Effector memory CD4-positive, alpha-beta T cell (primary cell): ENCODE measurements at places on chromosomes 5 and 9.

GRCh38 chr9:136082496-136083361, 12.4 kb downstream of the NACC2 start:
- H3K36me3 ChIP-seq = no peaks in the 10 kb centered on the region
- no peak overlapping the region for H3K27ac ChIP-seq
- no peak overlapping the region for H3K4me3 ChIP-seq
- peaks cover 2% of the 10 kb centered on the region for H3K4me1 ChIP-seq

GRCh38 chr9:125774106-125774505, 26.9 kb downstream of the PBX3 start:
- no peaks in the 10 kb centered on the region for H3K4me1 ChIP-seq
- no peak overlapping the region for H3K27ac ChIP-seq
- H3K36me3 ChIP-seq = no peaks in the 10 kb centered on the region

DNA sequence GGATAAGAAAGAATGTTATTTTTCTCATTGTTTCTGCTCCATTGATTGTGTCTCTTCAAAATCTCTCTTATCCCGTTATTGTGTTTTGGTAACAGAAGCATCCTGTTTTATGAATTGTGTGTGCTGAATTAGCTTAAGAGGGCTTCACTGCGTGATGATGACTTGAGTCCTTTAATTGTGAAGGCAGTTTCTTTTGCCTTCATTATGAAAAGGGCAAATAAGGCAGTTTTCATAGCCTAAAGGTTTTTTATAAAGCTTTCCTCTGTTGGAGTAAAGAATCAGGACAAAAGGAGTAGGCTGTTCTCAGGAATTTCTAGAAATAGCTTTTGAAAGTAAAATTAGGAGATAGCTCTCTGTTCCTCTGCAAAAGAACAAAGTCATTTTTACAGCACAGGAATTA, 169.8 kb downstream of the FOCAD start:
- H3K27me3 ChIP-seq = no peaks in the 10 kb centered on the region
- no peak overlapping the region for H3K4me3 ChIP-seq
- no peak for DNase-seq
- H3K4me1 ChIP-seq = no peaks in the 10 kb centered on the region

GRCh38 chr9:89466451-89467277, 31.2 kb downstream of the SEMA4D start:
- peak overlapping the region; percentile 1 for H3K4me3 ChIP-seq
- peaks cover 92% of the 10 kb centered on the region for H3K4me1 ChIP-seq
- H3K27ac ChIP-seq = peak overlapping the region; percentile 77
- DNase-seq = no peak
- no peaks in the 10 kb centered on the region for H3K36me3 ChIP-seq

DNA sequence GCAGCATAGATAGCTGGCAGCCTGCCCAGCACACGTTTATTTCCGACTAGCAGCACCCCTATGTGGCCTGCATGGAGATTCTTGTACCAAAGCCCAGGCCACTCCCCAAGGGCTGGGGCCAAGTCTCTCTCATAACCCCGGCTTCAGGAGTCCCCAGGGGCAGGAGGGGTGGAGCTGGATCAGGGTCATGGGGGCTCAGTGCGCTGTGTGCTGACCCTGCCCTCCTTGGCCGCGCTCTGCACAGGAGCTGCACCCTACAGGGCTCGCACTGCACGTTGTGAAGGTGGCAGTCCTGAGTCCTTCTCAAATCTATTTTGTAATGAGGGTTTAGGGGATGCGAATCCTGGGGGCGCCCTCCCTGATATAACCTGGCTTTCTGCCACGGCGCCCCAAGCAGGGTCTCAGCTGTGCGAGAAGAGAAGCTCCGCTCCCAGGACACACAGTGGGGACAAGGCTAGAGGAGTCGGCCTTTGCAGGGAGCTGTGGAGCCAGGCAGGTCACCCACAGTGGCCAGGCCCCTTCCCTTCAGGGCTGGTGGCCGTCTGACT, 28.6 kb downstream of the NKD2 start:
- no peaks in the 10 kb centered on the region for H3K4me1 ChIP-seq
- no peak overlapping the region for H3K27ac ChIP-seq
- no peaks in the 10 kb centered on the region for H3K27me3 ChIP-seq
- H3K36me3 ChIP-seq = no peaks in the 10 kb centered on the region
- no peak overlapping the region for H3K4me3 ChIP-seq

DNA sequence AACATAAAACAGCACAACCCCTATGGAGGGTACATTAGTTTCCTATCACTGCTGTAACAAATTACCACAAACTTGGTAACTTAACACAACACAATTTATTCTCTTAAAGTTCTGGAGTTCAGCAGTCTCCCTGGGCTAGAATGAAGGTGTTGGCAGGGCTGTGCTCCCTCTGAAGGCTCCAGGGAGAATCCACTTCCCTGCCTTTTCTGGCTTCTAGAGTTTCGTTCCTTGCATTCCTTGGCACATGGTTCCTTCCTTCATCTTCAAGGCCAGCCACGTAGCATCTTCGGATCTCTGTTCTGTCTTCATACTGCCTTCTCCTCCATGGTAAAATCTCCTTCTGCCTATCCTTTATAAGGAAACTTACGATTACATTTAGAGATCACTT, 25.0 kb upstream of the GSN start:
- DNase-seq = no peak
- H3K27me3 ChIP-seq = no peaks in the 10 kb centered on the region
- H3K4me3 ChIP-seq = no peak overlapping the region
- no peaks in the 10 kb centered on the region for H3K4me1 ChIP-seq

GRCh38 chr9:127051881-127052595, 70.4 kb downstream of the ANGPTL2 start:
- peaks cover 16% of the 10 kb centered on the region for H3K4me1 ChIP-seq
- DNase-seq = no peak
- H3K4me3 ChIP-seq = no peak overlapping the region
- no peaks in the 10 kb centered on the region for H3K36me3 ChIP-seq

GRCh38 chr5:12704955-12705354, 800.7 kb upstream of the CTNND2 start:
- no peak for DNase-seq
- H3K27ac ChIP-seq = no peak overlapping the region
- H3K27me3 ChIP-seq = no peaks in the 10 kb centered on the region
- no peak overlapping the region for H3K4me3 ChIP-seq

GRCh38 chr9:93287189-93287552, 103.2 kb downstream of the WNK2 start:
- H3K4me1 ChIP-seq = no peaks in the 10 kb centered on the region
- no peak overlapping the region for H3K4me3 ChIP-seq
- H3K27me3 ChIP-seq = peaks cover 2% of the 10 kb centered on the region
- H3K27ac ChIP-seq = no peak overlapping the region
- no peaks in the 10 kb centered on the region for H3K36me3 ChIP-seq
- no peak for DNase-seq

- no peak overlapping the region for H3K4me3 ChIP-seq
- DNase-seq = no peak
- peaks cover 8% of the 10 kb centered on the region for H3K4me1 ChIP-seq
- no peak overlapping the region for H3K27ac ChIP-seq
- no peaks in the 10 kb centered on the region for H3K27me3 ChIP-seq
Measured at GRCh38 chr5:65961633-65962032, 35.3 kb downstream of the ERBIN start.

- DNase-seq = no peak
- no peaks in the 10 kb centered on the region for H3K4me1 ChIP-seq
- H3K36me3 ChIP-seq = no peaks in the 10 kb centered on the region
- H3K27ac ChIP-seq = no peak overlapping the region
Measured at GRCh38 chr9:7879551-7880245, 80.1 kb upstream of the DMAC1 start.

GRCh38 chr5:66643387-66643786, 47.2 kb downstream of the MAST4 start:
- no peaks in the 10 kb centered on the region for H3K27me3 ChIP-seq
- H3K4me1 ChIP-seq = no peaks in the 10 kb centered on the region
- no peak overlapping the region for H3K27ac ChIP-seq

- DNase-seq = no peak
- no peaks in the 10 kb centered on the region for H3K27me3 ChIP-seq
- H3K4me3 ChIP-seq = no peak overlapping the region
Measured at GRCh38 chr9:114055061-114055460, 23.0 kb downstream of the AMBP start.

DNA sequence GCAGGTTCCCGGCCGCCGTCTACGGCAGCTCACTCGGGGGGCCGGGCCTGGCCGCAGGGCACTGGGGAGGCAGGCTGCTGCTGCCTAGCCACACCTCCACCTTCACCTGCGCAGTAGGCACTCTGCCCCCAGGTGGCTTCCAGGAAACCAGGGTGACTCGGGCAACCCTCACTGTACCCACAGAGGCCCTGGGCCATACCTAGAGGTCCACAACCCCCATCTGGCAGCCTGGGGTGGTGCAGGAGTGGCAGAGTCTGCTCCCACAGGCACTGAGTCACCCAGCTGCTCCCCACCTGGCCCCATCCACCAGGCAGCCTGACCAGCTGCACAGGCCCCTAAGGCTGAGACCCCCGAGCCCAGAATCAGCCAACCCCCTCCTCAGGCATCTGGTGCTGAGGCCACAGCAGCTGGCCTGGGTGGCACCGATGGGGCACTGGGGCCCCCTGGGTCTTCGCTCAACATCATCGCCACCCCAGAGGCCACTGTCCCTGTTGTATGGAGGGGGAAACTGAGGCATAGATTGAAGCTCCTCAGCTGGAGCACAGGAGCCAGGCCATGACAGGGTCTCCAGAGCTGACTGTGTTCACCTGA, 70.2 kb downstream of the KCNT1 start:
- no peak overlapping the region for H3K27ac ChIP-seq
- DNase-seq = no peak
- no peak overlapping the region for H3K4me3 ChIP-seq
- no peaks in the 10 kb centered on the region for H3K36me3 ChIP-seq

DNA sequence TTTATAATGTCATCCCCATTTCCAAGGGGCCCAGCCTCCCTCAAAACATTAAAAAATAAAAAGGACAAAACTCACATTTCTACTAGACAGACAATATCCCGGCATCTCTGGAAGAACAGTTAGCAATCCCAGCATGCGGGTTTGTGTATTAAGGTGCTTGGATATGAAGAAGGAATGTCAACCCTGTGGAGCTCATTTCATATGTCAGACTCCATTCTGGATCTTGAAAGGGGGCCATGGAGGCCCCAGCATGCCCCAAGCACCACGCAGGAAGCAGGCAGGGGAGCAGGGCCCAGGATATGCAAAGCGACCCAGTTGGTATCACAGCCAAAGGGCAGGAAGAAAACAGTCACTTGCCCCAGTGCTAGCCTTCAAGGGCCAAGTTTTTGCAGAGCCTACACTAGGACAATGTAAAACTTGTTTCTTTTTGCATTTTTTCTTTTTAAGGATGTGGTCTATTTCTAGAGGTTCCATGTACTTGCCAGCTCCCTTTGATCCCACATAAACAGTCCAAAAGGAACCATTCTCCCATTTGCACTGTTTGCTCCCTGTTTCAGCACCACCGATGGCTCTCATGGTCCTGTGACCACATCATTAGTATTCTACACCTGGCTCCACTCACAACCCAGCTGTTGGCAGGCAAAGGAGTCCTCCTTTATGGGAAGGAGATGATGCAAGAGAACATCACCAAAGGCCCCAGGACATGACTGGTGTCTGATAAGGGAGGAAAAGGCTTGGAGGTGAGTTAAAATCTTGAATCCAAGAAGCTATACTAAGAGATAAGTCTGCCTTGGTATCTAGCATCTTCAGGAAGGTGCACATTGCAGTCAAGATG, 58.3 kb downstream of the FGF1 start:
- H3K27ac ChIP-seq = no peak overlapping the region
- DNase-seq = no peak
- no peaks in the 10 kb centered on the region for H3K27me3 ChIP-seq

- no peaks in the 10 kb centered on the region for H3K27me3 ChIP-seq
- no peak for DNase-seq
- no peaks in the 10 kb centered on the region for H3K4me1 ChIP-seq
- H3K4me3 ChIP-seq = no peak overlapping the region
Measured at GRCh38 chr9:135002802-135003201, 84.7 kb upstream of the OLFM1 start.

DNA sequence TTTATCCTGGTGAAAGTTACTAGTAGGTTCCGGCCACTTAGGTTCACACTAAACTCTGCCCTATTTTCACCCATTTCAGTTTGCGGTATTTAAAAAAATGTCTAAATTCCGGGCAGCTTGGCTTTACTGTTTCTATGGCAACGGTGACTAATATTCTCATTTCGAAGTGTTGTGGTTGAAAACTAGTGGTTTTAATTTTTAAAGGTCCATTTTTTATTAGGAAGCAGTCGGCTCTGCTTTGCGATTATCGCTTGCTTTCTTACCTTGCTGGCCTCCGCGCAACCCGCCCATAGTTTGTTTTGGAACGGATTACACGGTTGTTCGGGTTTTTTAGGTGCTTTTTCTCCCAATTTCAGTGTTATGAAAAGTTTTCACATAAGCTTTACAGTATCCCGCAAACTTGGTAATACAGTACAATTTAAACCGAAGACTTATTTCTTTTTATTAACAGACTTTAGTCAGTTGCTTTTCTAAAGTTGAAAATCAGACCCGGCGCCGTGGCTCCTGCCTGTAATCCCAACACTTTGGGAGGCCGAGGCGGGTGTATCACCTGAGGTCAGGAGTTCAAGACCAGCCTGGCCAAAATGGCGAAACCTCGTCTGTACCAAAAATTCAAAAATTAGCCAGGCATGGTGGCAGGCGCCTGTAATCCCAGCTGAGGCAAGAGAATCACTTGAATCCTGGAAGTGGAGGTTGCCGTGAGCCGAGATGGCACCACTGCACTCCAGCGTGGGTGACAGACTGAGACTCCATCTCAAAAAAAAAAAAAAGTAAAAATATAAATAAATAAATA, 1.6 kb downstream of the KDM4C start:
- DNase-seq = peak; percentile 19
- peak overlapping the region; percentile 96 for H3K27ac ChIP-seq
- H3K4me1 ChIP-seq = peaks cover 11% of the 10 kb centered on the region
- no peaks in the 10 kb centered on the region for H3K36me3 ChIP-seq
- no peaks in the 10 kb centered on the region for H3K27me3 ChIP-seq

DNA sequence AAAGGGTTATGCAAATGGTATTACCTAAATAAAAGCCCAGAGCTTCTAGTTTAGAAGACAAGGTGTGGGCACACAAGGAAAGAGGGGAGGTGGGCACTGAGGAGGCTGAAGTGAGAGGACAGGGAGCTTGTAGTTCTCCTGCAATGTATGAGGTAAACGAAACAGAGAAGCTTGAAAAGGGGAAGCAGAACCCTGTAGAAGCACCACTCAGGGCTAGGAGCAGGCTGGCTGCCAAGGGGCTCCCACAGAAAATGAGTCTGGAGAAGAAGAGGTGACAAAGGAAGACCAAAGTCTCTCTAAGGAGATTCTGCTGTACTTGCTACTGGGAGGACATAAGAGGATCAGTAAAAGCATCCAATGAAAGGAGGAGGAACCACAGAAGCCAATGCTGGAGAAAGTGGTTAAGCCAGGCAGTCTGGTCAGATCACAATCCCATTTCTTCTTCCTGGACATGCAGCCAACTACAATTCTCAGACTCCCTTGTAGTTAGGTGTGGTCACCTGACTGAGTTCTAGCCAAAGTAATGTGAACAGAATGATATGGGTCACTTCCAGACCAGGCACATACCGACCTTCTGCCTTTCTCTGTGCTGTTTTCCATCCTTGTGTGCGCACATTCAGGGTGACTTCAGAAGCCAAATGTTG, 174.5 kb upstream of the MAP3K1 start:
- peaks cover 7% of the 10 kb centered on the region for H3K4me1 ChIP-seq
- no peak overlapping the region for H3K4me3 ChIP-seq
- no peaks in the 10 kb centered on the region for H3K27me3 ChIP-seq
- no peak overlapping the region for H3K27ac ChIP-seq

- no peaks in the 10 kb centered on the region for H3K27me3 ChIP-seq
- H3K27ac ChIP-seq = no peak overlapping the region
- H3K4me3 ChIP-seq = no peak overlapping the region
- H3K4me1 ChIP-seq = no peaks in the 10 kb centered on the region
Measured at GRCh38 chr5:104646416-104646815, 1083.8 kb upstream of the NUDT12 start.
